ENCODE measurements at places on chromosomes 5 and 9.

DNA sequence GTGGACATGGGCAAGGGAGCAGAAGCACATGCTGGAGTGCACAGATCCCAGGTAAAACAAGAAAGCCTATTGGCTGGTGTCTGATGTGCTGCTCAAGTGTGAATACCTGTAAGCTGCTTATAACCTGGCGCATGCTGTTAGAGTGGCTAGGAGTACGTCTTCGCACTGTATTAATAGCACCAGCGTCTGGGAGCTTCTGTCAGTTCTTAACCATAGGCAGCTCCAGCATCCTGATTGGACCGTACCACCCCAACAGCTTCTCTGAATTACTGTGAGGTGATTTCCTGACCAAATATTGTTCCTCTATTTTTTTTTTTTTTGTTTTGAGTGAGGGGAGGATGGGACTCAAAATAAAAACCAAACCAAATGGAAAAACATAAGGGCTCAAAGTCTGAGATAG, 987.6 kb downstream of the PTPRD start:
- no peak for DNase-seq

- DNase-seq = no peak
Measured at GRCh38 chr5:1820926-1821325, 19.7 kb downstream of the NDUFS6 start.

DNA sequence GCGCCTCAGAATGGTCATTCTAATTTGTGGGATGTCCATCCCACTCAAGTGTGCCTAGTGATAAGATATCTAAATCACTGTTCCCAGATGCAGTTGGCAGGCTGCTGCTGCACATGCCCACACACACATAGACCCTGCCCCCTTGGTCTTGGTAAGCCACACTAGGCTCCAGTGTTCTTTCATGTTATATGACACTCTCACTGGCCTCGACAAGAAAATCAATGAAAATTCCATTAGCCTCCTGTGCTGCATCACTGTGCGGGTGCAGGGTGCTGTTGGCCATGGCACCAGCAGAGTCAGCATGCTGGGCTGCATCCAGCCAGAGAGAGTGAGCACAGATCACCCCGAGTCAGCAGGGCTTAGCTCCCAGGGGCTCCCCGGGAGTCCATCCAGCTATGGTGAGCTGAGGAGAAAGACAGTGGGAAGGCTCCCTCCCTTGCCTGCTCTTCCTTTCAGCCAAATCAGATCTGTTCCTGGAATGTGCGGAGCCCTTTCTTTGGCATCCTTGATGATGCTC, 59.9 kb downstream of the ABLIM3 start:
- DNase-seq = no peak

DNA sequence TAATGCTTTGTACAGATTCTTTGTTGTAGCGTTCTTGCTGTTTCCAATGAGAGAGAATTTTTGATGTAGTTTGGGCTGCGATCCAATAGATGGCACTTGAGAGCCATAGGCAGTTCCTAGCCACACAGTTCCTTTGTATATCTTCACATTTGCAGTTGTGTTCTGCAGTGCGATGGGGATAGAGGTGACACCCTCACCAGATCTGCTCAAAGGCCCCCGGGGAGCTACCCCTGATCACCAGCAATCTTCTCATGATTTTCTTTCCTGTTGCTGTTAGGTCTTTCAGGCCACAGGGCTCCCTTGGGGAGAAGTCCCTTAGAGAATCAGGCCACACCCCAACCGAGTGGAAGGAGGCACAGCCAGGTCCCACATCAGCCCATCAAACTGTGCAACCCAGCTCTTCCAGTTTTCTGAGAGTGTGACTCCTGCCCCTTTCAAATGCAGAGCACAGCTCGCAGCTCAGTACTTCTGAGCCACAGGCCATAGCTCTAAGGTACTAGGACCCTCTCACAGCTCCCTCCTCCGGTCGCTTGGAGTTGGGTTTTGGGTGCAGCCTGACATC, 353.7 kb downstream of the SLCO4C1 start:
- DNase-seq = no peak

GRCh38 chr9:88399966-88400365, 11.7 kb downstream of the SPIN1 start:
- no peak for DNase-seq

DNA sequence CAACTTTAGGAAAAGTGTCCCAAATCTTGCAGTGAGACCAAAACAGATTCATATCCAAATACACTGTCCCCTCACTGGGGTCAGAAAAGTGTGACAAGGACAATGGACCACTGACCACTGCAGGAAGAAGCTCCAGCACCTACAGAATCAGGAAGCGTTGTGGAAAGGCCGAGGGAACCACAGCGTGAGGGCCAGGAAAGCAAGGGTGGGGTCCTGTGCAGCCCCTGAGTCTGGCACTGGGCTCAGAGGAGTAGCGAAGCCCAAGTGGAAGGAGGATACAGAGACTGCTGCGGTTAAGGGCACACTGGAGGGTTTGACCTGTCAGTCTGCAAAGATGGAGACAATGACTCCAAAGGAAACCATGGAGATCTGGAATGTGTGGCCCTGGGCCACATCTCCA, 36.9 kb downstream of the C5orf15 start:
- no peak for DNase-seq

Measured in GM04503 (cell line).